Upper lobe of right lung (tissue), 1 donor: ENCODE measurements at places on chromosomes 16 and 17. TPM values are rescaled to one million over a fixed set of nuclear protein-coding genes. Genes with fewer than 3 reads are reported as not detected.

GRCh38 chr17:78051186-78051972 lies 77.2 kb downstream of the TMC6 start:
- DNase-seq: no peak
- no peak overlapping the region for H3K4me3 ChIP-seq
- no peak overlapping the region for H3K27ac ChIP-seq
- H3K36me3 ChIP-seq: peaks cover 38% of the 10 kb centered on the region
- no peaks in the 10 kb centered on the region for H3K27me3 ChIP-seq

DNA sequence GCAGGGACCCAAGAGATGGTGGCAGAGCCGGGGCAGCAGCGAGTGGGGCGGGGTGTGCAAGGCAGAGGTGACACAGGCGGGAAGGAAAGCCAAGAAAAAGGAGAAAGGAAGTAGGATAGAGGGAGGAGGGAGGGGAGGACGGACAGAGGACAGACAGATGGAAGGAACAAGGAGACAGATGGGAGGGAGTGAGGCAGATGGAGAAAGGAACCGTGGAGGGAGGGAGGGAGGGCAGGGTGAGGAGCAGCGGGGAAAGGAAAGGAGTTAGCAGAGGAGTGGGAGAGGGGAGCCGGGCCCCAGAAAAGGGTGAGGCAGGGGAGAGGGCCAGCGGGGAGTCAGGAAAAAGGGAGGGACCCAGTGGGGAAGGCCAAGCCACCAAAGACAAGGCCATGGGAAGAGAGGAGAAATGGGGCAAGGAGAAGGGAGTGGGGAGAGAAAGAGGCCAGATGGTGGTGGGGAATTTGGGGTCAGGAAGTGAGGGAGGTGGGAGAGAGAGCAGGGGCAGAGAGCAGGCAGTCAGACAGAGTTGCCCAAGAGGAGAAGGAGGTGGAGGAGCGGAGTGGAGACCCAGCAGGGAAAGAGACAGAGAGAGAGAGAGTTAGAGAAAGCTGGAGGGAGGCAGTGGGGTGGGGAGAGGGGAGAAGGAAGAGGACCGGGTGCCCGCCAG lies 13.2 kb upstream of the ASGR1 start:
- H3K27me3 ChIP-seq: no peaks in the 10 kb centered on the region
- peaks cover 34% of the 10 kb centered on the region for H3K36me3 ChIP-seq
- no peak overlapping the region for H3K4me3 ChIP-seq
- H3K27ac ChIP-seq: no peak overlapping the region
- H3K4me1 ChIP-seq: no peaks in the 10 kb centered on the region
- DNase-seq: no peak

GRCh38 chr16:4212934-4213296 lies 29.0 kb downstream of the SRL start:
- H3K4me1 ChIP-seq: peaks cover 4% of the 10 kb centered on the region
- no peak for DNase-seq
- no peaks in the 10 kb centered on the region for H3K27me3 ChIP-seq
- H3K27ac ChIP-seq: no peak overlapping the region

GRCh38 chr17:73071066-73071999 lies 21.2 kb downstream of the SLC39A11 start:
- no peak for DNase-seq
- H3K36me3 ChIP-seq: peaks cover 5% of the 10 kb centered on the region
- no peak overlapping the region for H3K27ac ChIP-seq
- H3K4me1 ChIP-seq: no peaks in the 10 kb centered on the region
- no peaks in the 10 kb centered on the region for H3K27me3 ChIP-seq
- H3K4me3 ChIP-seq: no peak overlapping the region

The GP2 gene
- not detected for total RNA-seq

- no peaks in the 10 kb centered on the region for H3K4me1 ChIP-seq
- DNase-seq: no peak
- H3K27me3 ChIP-seq: no peaks in the 10 kb centered on the region
- no peak overlapping the region for H3K27ac ChIP-seq
- no peaks in the 10 kb centered on the region for H3K36me3 ChIP-seq
- no peak overlapping the region for H3K4me3 ChIP-seq
Observed at GRCh38 chr16:55530316-55530856, 21.5 kb downstream of the LPCAT2 start.

GRCh38 chr16:2284797-2285576 lies 17.1 kb upstream of the RNPS1 start:
- no peaks in the 10 kb centered on the region for H3K27me3 ChIP-seq
- DNase-seq: peak; percentile 65
- no peak overlapping the region for H3K27ac ChIP-seq
- peaks cover 44% of the 10 kb centered on the region for H3K36me3 ChIP-seq

GRCh38 chr16:54203851-54204505 lies 82.6 kb downstream of the IRX3 start:
- H3K36me3 ChIP-seq: no peaks in the 10 kb centered on the region
- H3K27ac ChIP-seq: no peak overlapping the region
- no peak for DNase-seq
- H3K27me3 ChIP-seq: no peaks in the 10 kb centered on the region

GRCh38 chr16:57091975-57092785 lies at the start of gene CPNE2:
TSS of gene CPNE2 (plus strand) at chr16:57092583. CDS start at chr16:57110743, 18,160 bp downstream.
- peak; percentile 90 for DNase-seq
- peaks cover 31% of the 10 kb centered on the region for H3K4me1 ChIP-seq
- no peaks in the 10 kb centered on the region for H3K27me3 ChIP-seq
- H3K36me3 ChIP-seq: no peaks in the 10 kb centered on the region

The ARL5C gene
- not detected for total RNA-seq

The KCNH6 gene
- not detected for total RNA-seq

DNA sequence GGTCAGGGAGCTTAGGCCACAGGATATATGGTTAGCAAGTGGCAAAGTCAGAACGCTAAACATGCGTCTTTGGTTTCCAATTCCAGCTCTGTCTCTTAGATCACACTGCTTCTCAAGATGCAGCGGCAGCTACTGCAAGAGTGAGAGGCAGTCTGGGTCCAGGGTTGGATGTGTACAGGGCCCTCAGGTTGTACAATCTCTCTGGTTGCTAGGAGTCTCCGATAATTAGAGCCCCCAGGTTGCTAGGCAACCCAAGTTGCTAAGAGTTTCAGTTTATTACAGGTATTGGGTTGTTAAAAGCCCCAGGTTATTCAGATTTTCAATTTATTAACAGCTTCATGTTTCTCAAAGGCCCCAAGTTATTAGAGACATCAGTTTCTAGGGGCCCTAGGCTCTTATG lies 15.5 kb upstream of the SPACA3 start:
- DNase-seq: no peak
- H3K27ac ChIP-seq: no peak overlapping the region
- no peaks in the 10 kb centered on the region for H3K27me3 ChIP-seq
- no peaks in the 10 kb centered on the region for H3K36me3 ChIP-seq
- no peak overlapping the region for H3K4me3 ChIP-seq
- no peaks in the 10 kb centered on the region for H3K4me1 ChIP-seq

DNA sequence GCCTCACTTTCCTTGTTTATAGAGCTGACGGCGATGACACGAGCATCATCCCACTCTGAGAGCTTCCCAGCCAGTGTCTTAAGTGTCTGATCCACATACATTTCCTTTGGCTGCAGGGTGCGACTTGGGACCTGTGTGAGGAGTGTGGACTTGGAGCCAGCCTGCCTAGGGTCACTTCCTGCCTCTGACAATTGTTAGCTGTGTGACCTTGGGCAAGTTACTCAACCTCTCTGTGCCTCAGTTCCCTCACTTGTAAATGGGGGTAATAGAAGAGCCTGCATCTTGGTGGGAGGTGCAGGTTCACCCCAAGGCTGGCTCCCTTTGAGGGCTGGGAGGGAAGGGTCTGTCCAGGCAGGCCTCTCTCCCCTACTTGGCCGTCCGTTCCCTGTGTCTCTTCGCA lies 27.4 kb upstream of the GSE1 start:
- no peak for DNase-seq
- H3K4me1 ChIP-seq: peaks cover 17% of the 10 kb centered on the region

DNA sequence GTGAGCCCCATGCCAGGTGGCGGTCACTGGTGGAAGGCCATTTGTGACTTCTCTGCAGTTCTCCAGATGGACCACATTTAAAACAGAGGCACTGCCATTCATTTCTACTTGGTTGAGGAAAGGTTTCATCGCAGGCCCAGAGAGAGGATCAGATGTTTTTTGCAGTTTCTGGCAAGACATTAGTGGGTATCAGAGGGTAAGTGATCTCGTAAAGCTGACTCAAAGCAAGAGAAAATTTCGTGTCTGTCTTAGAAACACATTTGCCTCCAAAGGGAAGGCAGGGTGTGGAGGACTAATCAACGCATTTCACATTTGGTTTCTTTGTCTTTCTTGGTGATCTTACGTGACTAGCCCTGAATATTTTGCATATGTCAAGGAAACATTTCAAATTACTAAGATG lies 81.8 kb downstream of the PRKCB start:
- no peak overlapping the region for H3K4me3 ChIP-seq
- H3K27ac ChIP-seq: no peak overlapping the region
- no peaks in the 10 kb centered on the region for H3K4me1 ChIP-seq

The PTGES3L gene
- 0.38 TPM for total RNA-seq

DNA sequence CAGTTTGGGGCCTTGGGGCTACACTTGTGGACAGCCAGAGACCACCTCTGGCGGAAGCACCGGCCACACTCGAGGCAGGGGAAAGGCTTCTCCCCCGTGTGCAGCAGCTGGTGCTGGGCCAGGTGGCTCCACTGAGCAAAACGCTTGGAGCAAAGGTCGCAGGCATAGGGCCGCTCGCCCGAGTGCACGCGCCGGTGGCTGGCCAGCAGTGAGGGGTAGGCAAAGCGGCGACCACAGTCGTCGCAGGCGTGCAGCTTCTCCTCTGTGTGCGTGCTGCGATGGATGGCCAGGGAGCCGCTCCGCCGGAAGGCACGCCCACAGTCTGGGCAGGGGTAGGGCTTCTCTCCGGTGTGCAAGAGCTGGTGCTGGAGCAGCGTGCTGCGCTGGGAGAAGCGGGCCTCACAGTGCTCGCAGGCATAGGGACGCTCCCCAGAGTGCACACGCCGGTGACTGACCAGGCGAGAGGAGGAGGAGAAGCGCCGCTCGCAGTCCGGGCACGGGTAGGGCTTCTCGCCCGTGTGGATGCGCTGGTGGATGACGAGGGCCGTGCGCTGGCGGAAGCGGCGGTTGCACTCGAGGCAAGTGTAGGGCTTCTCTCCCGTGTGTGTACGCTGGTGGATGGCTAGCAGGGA lies 5.8 kb downstream of the ZNF689 start:
- H3K27ac ChIP-seq: no peak overlapping the region
- DNase-seq: no peak
- H3K27me3 ChIP-seq: no peaks in the 10 kb centered on the region

The IL34 gene
- total RNA-seq: 3.3 TPM

- no peaks in the 10 kb centered on the region for H3K4me1 ChIP-seq
- H3K27ac ChIP-seq: no peak overlapping the region
- no peak overlapping the region for H3K4me3 ChIP-seq
- no peaks in the 10 kb centered on the region for H3K27me3 ChIP-seq
- DNase-seq: peak; percentile 74
Observed at GRCh38 chr16:50530277-50531236, 17.6 kb upstream of the NKD1 start.

DNA sequence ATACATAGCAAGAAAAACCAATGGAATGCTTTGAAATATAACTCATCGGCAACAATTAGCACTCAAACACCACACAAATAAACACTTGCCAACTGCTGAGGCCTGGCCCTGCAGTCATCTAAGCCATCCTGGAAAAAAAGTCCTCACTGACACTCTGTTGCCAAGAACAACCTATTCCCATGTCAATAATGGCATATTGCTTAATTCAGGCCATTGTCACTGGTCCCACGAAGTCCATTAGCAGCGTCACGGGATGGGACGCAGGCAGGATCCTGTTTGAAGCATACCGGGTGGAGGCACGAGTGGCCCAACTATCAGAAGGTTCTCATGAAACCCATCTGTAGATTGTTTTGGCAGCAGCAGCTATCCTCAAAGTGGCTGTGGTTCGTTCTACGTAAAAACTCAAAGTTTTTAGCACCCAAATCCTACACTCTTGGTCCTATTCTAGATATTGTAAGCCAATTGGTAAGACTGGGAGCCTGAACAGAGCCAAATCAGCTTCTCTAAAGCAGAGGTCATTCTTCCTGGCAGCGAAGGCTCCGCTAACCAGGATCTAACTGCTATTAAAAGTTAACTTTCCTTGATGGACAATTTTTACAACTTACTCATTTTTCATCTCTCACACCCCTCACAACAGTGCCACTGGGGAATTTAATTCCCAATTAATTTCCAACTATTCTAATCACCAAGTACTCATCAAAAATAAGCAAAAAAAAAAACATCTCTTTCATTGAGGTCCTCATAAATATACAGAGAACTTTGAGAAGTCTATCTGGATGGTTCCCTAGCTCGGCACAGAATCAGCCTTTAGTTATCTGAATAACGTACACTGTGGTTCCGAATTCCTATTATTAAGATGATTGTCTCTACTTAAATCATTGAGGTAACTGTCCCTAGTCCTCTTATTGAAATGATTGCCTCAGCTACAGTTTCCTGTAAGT lies 91.5 kb downstream of the ZFHX3 start:
- no peaks in the 10 kb centered on the region for H3K4me1 ChIP-seq
- DNase-seq: no peak
- no peaks in the 10 kb centered on the region for H3K27me3 ChIP-seq
- peaks cover 18% of the 10 kb centered on the region for H3K36me3 ChIP-seq

DNA sequence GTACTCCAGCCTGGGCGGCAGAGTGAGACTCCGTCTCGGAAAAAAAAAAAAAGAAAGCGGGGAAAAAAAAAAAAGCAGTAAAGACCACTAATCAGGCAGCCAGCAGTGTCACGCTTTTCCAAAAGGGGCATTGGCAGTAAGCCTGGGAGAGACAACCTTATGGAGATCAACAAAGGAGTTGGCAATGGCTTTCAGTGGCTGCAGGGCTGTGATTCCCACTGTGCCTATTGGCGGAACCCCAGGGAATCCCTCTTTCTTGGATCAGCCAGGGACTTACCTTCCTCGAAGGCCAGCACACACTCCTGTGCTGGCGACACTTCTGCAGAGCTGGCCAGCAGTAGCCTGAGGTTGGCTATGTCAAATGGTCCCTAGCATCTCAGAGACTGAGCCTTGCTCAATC lies 43.2 kb upstream of the ZFHX3 start:
- DNase-seq: no peak
- no peaks in the 10 kb centered on the region for H3K36me3 ChIP-seq
- H3K27ac ChIP-seq: no peak overlapping the region
- H3K4me3 ChIP-seq: no peak overlapping the region

- peak overlapping the region; percentile 89 for H3K27ac ChIP-seq
- peak; percentile 75 for DNase-seq
- H3K27me3 ChIP-seq: no peaks in the 10 kb centered on the region
- H3K4me3 ChIP-seq: no peak overlapping the region
- peaks cover 16% of the 10 kb centered on the region for H3K4me1 ChIP-seq
- peaks cover 16% of the 10 kb centered on the region for H3K36me3 ChIP-seq
Observed at GRCh38 chr17:75645501-75645888, 12.3 kb downstream of the SMIM5 start.

DNA sequence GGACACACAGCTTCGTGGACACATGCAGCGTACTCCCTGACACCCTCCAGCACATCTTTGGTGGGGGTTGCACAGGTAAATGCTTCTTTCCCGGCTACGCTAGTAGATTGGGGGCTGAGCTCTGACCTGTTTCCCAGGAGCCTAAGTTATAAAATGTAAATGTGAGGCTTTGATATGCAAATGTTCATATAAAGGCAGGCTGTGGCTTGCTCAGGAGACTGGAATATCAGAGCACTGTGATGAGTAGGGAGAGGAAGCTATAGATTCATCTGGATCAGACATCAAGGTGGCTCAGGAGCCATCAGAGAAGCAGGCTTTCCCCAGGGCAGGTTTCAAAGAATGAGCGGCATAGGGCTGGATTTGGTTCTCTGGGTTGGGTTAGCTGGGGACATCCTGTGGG lies 3.4 kb upstream of the ETV4 start:
- peaks cover 11% of the 10 kb centered on the region for H3K27me3 ChIP-seq
- H3K27ac ChIP-seq: no peak overlapping the region
- DNase-seq: no peak
- no peak overlapping the region for H3K4me3 ChIP-seq
- peaks cover 17% of the 10 kb centered on the region for H3K4me1 ChIP-seq
- H3K36me3 ChIP-seq: no peaks in the 10 kb centered on the region

- peaks cover 27% of the 10 kb centered on the region for H3K27me3 ChIP-seq
- peak overlapping the region; percentile 55 for H3K4me3 ChIP-seq
- DNase-seq: no peak
- H3K27ac ChIP-seq: peak overlapping the region; percentile 31
Observed at GRCh38 chr17:4499431-4500190, 930 bp downstream of the SPNS2 start.
